ENCODE measurements at places on chromosomes 7 and 10.

- DNase-seq, result peak; percentile 79
Measured at GRCh38 chr7:21355406-21355874, 72.4 kb upstream of the SP4 start.

GRCh38 chr10:14971867-14972448 is 12.8 kb downstream of the MEIG1 start:
- peak; percentile 41 for DNase-seq

DNA sequence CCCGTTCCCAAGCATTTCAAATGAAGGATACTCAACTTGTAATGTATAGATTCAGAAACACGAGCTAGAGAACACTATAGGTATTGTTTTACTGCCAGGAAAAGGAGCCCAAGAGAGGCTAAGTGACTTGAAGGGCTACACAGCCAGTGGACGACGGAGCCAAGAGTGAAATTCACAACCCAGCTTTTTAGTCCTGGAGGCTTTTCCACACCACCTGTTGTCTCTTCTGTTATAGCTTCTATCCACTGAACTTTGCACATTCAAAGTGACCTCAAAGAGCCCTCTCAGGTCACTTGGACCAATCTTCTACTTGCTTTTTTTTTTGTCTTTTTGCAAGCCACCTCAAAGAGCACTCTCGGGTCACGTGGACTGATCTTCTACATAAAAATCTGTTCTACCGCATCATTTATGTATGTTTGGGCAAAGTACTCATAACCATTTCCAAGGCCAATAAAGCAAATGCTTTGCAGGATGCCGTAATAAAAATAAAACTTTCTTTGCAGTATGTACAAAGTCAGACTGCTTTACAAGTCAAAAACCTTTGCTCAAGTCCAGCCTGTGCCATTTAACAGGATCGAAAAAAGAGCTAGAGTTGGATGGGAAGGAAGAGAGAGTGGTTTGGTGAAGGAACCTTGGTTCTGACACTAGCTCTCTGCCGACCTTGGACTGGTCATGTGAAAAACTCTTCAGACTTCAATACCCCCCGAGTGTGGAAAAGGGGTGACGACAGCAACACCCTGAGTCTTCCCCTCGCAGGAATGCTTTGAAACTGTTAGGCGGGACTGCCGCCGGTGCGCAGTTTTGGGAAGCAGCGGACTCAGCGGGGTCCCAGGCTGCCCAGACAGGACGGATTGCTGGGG is 821 bp downstream of the SLC35B4 start:
- DNase-seq, result no peak

DNA sequence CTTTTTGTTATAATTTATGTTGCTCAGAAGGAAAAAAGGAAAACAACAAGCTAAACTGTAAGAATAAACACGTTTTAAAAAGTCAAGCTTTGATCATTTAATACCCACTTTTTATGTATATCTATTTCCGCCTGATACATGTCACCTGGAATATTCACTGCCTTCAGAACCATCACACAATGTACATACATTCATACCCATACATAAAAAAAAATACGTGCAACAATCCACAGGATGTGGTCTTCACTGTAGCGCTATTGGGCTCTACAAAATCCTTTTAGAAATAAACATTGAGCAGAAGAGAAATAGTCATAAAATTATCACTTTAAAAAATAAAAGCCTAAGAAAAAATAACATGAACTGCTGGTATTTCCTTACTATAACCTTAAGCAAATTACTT is 1078.9 kb upstream of the LRRTM3 start:
- DNase-seq, result no peak

GRCh38 chr10:87723500-87723899 is 63.8 kb downstream of the PAPSS2 start:
- DNase-seq, result no peak

DNA sequence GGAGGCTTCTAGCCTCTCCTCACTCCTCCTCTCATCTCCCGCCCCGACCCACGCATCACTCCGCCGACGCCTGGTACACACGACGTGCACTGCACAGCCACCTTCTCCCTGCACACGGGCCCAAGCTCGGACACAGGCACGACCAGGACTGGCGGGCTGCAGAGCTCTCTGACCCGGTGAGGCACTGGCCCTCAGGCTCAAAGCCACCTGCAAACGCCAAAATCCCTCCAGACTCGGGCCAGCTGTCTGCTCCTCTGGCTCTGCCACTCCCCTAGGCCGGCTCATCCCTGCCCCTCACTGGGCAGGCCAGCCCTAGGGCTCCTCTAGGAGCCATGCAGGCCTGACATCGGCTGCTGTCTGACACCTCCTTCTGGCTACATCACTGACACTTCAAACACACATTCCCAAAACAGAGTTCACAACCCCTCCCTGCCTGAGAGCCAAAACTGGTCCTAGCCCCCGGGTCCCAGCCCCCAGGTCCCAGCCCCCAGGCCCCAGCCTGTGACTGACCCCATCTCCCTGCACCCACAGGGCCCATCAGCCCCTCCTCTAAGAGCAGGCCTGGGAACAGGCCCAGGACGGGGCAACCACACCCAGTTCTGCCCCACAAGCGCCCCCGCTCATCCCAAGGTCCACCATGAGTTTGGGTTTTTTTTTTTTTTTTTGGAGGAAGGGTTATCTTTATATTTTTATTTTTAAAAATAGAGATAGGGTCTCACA is 35.1 kb downstream of the MAD1L1 start:
- no peak for DNase-seq

GRCh38 chr7:134694299-134694698 is 47.6 kb downstream of the BPGM start:
- DNase-seq, result no peak

- DNase-seq, result no peak
Measured at GRCh38 chr7:56175771-56176170, 59.6 kb upstream of the NUPR2 start.
